NCI-H524 (cell line): ENCODE measurements at places on chromosomes 6 and 20.

DNA sequence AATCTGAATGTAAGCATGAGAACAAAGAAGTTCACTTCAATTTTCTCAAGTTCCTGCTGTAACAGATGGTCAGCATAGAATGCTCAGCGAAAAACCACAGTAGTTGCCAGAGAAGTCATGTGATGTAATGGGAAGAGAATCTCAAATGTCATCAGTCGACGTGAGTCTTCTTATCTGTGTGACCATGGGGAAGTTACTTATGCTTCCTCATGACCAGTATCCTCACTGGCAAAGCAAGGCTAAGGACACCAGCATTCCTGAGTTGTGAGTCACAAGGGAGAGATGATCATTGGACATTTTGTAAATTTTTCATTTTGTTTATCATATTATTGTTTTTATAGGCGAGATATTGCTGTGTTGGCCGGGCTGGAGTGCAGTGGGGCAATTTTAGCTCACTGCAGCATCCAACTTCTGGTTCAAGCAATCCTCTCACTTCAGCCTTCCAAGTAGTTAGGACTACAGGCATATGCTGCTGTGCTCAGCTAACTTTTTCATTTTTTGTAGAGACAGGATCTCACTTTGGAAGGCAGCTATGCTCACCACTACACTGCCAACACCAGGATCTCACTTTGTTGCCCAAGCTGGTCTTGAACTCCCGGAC, 21.9 kb downstream of the SGK1 start:
- DNase-seq, result peak; percentile 78

DNA sequence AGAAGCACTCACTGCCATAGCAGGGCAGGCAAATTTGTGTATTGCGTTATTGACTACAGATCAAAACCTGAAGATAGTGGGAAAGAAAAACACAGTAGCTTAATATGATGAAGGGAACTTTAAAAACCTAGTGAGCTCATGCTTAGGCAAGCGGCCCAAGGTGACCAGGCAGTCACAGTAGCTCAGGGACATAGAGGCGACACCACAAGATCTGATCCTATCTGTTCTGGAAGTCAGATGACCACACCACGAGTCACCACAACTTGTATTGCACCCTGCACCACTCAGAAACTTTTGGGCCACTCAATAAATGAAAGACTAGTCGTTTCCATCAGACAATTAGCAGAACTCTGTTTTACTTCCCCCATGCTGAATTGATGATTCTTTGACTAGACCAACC, 4.9 kb downstream of the CLIC5 start:
- no peak for DNase-seq

- DNase-seq, result peak; percentile 42
Measured at GRCh38 chr6:138692058-138692977, 81.3 kb upstream of the CCDC28A start.

GRCh38 chr6:127073222-127073621, 45.2 kb upstream of the RSPO3 start:
- no peak for DNase-seq

- DNase-seq, result peak; percentile 99
Measured at GRCh38 chr20:4875578-4876067, 125.7 kb downstream of the SLC23A2 start.

- no peak for DNase-seq
Measured at GRCh38 chr20:34175879-34176278, 63.8 kb upstream of the EIF2S2 start.

GRCh38 chr6:38593409-38593808, 46.3 kb downstream of the BTBD9 start:
- DNase-seq, result no peak

DNA sequence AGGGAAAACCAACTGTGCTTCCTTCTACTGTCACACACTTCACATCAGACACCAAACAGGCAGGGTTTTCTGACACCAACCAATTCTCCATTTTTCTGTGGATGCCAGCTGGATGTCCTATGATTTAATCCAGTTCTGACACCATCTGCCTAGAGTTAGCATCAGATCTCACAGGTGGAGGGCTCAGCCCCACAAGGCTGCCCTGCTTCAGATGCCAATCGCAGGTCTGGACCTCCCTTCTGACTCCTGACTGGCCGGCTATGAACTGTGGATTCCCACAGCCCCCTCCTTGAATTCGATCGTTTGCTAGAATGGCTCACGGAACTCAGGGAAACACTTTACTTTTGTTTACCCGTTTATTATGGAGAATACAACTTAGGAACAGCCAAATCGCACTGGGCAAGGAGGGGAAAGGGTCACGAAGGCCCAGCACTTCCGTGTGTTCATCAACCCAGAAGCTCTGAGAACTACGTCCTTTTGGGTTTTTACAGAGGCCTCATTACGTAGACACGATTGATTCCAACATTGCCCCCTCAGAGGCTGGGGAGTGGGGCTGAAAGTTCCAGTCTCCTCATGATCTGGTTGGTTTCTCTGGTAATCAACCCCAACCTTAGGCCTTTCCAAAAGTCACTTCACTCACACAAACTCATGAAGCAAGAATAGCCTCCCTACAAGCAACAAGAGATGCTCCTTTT, 25.4 kb upstream of the MAS1 start:
- peak; percentile 79 for DNase-seq

- DNase-seq, result no peak
Measured at GRCh38 chr6:136066005-136066404, 184.1 kb downstream of the MTFR2 start.

- DNase-seq, result no peak
Measured at GRCh38 chr6:75933387-75933975, 139.0 kb downstream of the IMPG1 start.

DNA sequence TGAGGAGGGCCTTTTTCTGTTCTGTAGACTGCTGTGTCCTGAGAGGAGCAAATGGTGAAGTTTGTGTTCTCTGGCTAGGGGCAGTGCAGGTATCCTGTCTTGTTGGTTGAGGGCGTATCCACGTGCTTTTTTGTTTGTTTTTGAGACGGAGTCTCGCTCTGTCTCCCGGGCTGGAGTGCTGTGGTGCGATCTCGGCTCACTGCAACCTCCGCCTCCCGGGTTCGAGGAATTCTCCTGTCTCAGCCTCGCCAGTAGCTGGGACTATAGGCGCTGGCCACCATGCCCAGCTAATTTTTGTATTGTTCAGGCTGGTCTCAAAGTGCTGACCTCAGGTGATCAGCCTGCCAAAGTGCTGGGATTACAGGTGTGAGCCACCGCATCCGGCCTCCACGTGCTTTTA, 10.8 kb upstream of the PXDC1 start:
- DNase-seq, result no peak

DNA sequence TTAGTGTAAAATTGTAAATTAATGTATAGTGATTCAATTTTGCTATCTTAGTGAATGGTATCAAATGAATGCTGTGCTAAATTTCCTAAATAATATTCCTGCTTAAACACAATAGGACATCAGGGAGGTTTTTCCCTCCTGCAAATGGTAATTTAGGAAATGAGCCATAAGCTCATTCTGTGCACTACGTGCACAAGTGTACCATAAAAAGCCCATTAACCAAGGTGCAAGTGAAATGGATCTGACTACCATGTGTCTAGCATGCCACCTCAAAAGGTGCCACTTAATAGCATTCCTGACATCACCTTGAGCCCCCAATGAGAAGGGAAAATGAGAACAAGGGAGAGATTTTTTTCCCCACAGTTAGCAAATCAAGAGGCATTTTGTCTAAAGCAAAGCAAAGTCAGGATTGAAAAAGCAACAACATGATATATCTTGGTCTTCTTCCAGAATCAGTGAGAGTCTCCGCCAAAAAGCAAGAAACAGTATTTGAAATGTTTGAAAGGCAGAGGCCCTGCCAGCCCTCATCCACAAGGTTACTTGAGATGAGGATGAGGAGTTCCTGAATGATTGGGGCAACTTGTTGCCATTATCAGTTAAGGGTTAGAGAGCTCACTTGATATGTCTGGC, 334.2 kb upstream of the RSPO3 start:
- no peak for DNase-seq

- DNase-seq, result no peak
Measured at GRCh38 chr20:5189917-5190316, 63.1 kb downstream of the CDS2 start.

DNA sequence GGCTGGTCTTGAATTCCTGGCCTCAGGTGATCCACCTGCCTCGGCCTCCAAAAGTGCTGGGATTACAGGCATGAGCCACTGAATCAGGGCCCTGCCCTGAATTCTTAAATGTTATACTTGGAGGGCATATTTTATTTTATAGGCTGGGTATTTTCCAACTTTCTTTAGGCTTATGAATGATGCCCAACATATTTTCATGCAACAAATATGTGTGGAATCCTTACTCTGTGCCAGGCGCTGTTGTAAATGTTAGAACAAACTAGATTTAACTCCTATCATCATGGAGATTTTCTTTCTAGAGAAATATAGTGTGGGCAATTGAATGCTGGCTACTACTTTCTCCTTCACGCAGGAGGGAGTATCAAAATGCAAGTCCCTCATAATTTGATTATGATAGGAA, 71.2 kb downstream of the SAMD5 start:
- no peak for DNase-seq

DNA sequence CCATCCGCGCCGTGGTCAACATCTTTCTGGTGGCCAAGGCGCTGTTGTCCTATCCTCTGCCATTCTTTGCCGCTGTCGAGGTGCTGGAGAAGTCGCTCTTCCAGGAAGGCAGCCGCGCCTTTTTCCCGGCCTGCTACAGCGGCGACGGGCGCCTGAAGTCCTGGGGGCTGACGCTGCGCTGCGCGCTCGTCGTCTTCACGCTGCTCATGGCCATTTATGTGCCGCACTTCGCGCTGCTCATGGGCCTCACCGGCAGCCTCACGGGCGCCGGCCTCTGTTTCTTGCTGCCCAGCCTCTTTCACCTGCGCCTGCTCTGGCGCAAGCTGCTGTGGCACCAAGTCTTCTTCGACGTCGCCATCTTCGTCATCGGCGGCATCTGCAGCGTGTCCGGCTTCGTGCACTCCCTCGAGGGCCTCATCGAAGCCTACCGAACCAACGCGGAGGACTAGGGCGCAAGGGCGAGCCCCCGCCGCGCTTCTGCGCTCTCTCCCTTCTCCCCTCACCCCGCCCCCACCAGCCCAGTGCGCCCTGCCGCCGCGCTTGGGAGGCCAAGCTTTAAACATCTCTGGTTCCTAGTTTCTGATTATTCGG, 4.0 kb downstream of the SLC32A1 start:
- no peak for DNase-seq

- DNase-seq, result no peak
Measured at GRCh38 chr20:42125426-42125825, 507.2 kb upstream of the CHD6 start.

- DNase-seq, result no peak
Measured at GRCh38 chr6:130980310-130981032, 82.6 kb downstream of the EPB41L2 start.

DNA sequence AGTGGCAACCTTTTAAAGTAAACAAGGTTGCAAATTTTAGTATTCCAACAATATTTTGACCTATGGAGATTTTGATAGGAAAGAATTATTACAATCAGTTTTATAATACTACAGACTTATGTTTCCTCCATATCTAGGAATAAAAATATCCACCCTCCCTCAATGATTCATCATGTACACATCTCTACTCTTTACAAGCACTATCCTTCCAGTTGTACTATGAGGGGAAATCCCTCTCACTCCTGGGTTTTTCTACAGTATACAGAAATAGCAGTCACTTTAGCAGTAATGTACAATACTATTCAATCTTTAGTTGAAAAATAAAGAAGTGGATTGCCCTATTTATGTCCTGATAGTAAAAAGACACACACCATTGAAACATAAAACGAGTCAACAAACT, 46.3 kb upstream of the SCML4 start:
- no peak for DNase-seq

DNA sequence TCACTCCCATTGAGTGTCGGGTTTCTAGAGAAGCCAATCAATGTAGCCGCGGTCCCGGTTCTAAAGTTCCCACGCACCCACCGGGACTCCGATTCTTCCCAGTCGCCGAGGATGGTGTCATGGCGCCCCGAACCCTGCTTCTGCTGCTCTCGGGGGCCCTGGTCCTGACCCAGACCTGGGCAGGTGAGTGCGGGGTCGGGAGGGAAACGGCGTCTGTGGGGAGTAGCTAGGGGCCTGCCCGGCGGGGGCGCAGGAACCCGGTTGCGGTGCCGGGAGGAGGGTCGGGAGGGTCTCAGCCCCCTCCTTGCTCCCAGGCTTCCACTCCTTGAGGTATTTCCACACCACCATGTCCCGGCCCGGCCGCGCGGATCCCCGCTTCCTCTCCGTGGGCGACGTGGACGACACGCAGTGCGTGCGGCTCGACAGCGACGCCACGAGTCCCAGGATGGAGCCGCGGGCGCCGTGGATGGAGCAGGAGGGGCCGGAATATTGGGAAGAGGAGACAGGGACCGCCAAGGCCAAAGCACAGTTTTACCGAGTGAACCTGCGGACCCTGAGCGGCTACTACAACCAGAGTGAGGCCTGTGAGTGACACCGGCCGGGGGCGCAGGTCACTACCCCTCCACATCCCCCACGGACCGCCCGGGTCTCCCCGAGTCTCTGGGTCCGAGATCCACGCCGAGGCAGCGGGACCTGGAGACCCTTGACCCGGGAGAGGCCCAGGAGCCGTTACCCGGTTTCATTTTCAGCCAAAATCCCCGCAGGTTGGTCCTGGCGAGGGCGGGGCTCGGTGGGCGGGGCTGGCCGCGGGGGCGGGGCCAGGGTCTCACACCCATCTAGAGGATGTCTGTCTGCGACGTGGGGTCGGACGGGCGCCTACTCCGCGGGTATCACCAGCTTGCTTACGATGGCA, 35.2 kb upstream of the HLA-G start:
- no peak for DNase-seq

GRCh38 chr6:133966654-133967329, 13.8 kb downstream of the TBPL1 start:
- DNase-seq, result no peak
